ENCODE measurements at places on chromosomes 2 and 18. TPM values are rescaled to one million over a fixed set of nuclear protein-coding genes. Genes with fewer than 3 reads are reported as not detected.

DNA sequence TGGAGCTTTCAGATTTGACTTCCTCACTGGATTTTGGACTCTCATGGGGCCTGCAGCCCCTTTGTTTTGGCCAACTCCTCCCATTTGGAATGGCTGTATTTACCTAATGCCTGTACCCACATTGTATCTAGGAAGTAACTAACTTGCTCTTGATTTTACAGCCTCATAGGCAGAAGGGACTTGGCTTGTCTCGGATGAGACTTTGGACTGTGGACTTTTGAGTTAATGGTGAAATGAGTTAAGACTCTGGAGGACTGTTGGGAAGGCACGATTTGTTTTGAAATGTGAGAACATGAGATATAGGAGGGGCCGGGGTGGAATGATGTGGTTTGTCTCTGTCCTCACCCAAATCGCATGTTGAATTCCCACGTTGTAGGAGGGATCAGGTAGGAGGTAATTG is 233.4 kb upstream of the GALNT5 start:
- no peaks in the 10 kb centered on the region for H3K27me3 ChIP-seq
- H3K4me3 ChIP-seq, result no peak overlapping the region
- DNase-seq, result no peak
- no peaks in the 10 kb centered on the region for H3K4me1 ChIP-seq
- H3K27ac ChIP-seq, result no peak overlapping the region

- H3K4me3 ChIP-seq, result no peak overlapping the region
- H3K4me1 ChIP-seq, result no peaks in the 10 kb centered on the region
- DNase-seq, result no peak
- H3K36me3 ChIP-seq, result no peaks in the 10 kb centered on the region
Observed at GRCh38 chr2:69977186-69977585, 15.8 kb upstream of the ASPRV1 start.

DNA sequence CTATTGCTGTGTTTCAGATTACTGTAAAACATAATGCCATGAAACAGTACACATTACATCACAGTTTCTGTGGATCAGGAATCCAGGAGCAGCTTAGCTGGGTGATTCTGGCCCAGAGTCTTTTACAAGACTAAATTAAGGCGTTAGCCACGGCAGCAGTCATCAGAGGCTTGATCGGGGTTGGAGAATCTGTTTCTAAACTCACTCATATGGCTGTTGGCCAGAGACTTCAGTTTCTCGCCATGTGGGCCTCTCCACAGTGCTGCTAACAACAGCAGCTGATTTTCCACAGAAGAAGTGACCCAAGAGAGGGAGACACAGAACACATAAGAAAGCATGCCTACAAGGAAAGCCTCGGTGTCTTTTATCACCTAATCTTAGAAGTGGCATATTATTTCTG is 89.2 kb upstream of the MYO3B start:
- DNase-seq, result no peak
- no peak overlapping the region for H3K27ac ChIP-seq
- H3K4me3 ChIP-seq, result no peak overlapping the region

The DCC gene
- 0.15 TPM for total RNA-seq

DNA sequence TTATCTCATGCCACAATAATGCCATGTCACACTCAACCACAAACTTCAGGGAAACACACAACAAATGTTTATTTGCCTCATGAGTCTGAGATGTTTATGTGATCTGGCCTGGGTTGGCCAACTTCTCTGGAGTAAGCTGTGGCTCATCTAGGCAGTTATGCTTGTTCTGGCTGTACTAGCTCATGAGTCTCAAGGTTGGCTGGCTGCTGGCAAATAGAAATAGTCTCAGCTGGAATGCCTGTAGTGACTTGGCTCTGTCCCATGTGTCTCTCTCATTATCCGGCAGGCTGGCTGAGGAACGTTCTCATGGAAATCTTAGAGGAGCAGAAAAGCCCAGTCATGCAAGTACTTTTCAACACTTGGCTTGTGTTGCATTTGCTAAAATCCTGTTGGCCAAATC is 234.9 kb upstream of the CDH2 start:
- no peaks in the 10 kb centered on the region for H3K4me1 ChIP-seq
- no peaks in the 10 kb centered on the region for H3K36me3 ChIP-seq
- H3K27ac ChIP-seq, result no peak overlapping the region
- H3K27me3 ChIP-seq, result no peaks in the 10 kb centered on the region
- DNase-seq, result no peak

DNA sequence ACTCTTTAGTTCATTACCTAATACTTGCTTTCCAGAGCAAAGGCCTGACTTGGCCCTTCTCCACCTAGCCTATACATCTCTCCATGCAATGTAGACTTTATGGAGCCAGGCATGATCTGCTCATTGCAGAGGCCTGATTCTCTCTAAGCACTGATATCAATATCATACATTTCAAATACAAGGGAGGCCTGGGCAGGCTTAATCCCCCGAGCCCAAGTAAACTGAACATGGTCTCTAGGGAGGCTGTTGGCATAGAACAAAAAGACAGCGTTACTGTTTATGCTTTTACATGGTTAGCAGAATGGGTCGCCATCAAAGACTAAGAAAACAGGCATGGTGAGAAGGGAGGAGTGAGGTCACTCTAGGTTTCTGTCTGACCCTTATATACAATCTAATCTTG is 695.1 kb downstream of the ZEB2 start:
- no peak for DNase-seq
- no peak overlapping the region for H3K27ac ChIP-seq
- no peaks in the 10 kb centered on the region for H3K4me1 ChIP-seq
- no peaks in the 10 kb centered on the region for H3K36me3 ChIP-seq
- H3K27me3 ChIP-seq, result no peaks in the 10 kb centered on the region

- H3K4me1 ChIP-seq, result no peaks in the 10 kb centered on the region
- H3K27me3 ChIP-seq, result no peaks in the 10 kb centered on the region
- no peak for DNase-seq
Observed at GRCh38 chr2:173664513-173664910, 300.7 kb downstream of the SP3 start.

The FBLN7 gene
- total RNA-seq, result 9.2 TPM

GRCh38 chr2:138814123-138814898 is 34.1 kb upstream of the NXPH2 start:
- no peak overlapping the region for H3K27ac ChIP-seq
- H3K4me3 ChIP-seq, result no peak overlapping the region
- H3K4me1 ChIP-seq, result no peaks in the 10 kb centered on the region
- DNase-seq, result no peak
- peaks cover 5% of the 10 kb centered on the region for H3K27me3 ChIP-seq

DNA sequence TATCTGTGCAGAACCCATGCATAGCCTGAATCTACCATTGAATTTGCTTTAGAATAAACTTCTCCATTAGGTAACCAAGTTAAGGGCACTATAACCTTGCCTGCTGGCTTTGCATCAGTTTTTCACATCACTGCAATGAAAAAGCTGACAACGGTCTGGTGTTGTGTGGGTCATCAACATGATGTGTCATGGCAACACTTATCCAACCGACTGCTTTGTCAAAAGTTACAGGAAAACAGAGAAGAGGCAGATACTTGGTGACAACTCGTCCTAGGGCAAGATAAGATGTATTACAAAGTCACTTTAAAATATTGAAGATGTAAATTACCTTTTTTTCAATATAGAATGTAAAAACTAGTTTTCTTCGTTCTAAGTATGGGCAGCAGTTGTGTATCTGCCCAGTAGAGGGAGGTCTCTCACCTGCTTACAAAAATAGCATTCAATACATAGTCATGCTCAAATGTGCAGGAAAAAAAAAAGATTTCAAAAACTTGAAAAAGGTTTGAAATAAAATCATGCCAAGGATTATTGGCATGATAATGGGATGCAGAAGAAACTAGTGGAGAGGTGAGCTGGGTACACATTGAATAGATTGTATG is 96.3 kb downstream of the EVA1A start:
- no peaks in the 10 kb centered on the region for H3K4me1 ChIP-seq
- no peak overlapping the region for H3K4me3 ChIP-seq
- H3K27ac ChIP-seq, result no peak overlapping the region

The AOX1 gene
- 611 TPM for total RNA-seq

The DSG1 gene
- not detected for total RNA-seq

DNA sequence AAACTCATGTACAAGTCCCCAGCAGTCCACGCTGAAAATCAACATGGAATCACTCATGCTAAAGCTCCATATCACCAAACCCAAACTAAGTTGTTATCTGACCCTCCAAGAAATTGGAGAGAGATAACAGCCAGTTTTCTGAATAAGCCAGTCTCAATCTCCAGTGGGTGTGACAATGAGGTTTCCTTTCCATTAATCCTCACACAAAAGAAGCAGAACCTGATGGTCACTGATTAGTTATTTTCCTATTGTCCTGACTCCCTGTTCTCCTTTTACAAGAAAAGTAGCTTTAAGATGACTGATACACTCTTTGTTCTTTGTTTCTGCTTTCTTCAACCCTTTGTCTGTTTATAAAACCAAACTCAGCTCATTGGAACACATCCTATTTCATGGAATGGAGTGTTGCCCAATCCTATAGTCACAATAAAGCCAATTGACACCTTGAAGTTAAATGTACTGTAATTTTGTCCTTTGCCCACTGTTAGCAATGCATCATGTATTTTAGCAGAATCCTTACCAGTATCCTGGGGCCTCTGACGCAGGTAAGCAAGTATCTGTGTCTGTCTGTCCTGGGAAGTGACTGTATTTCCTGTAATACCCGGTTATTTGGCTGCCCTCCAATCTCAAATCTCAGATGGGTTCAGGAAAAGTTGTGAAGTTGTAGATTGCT is 30.6 kb upstream of the SH3RF3 start:
- no peak overlapping the region for H3K27ac ChIP-seq
- no peak overlapping the region for H3K4me3 ChIP-seq
- H3K4me1 ChIP-seq, result no peaks in the 10 kb centered on the region
- H3K27me3 ChIP-seq, result no peaks in the 10 kb centered on the region
- no peaks in the 10 kb centered on the region for H3K36me3 ChIP-seq

DNA sequence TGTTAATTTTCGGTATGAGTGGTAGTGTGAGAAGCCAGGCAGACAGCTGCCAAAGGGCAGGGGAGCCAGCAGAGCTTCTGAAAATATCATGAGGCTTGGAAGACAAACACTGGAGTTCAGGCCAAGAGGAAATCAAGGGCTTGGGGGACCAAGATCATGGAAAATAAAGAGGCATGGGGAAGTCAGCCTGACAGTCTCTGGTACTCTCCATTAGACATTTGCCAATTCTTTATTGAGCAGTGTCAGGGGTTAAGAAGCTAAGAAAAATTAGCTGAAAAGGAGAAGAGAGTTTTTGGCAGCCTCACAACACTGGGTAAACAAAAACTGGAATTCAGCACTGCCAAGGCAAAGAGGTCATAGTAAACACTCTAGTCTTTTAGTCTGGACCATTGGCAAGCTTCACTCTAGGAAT is 612.7 kb downstream of the EPHA4 start:
- no peaks in the 10 kb centered on the region for H3K27me3 ChIP-seq
- no peaks in the 10 kb centered on the region for H3K36me3 ChIP-seq
- H3K27ac ChIP-seq, result no peak overlapping the region
- no peak for DNase-seq

The NT5C1B gene
- not detected for total RNA-seq

- H3K4me1 ChIP-seq, result no peaks in the 10 kb centered on the region
- DNase-seq, result no peak
- no peaks in the 10 kb centered on the region for H3K36me3 ChIP-seq
- H3K27me3 ChIP-seq, result no peaks in the 10 kb centered on the region
Observed at GRCh38 chr2:241033336-241033987, 35.0 kb downstream of the SNED1 start.

- no peaks in the 10 kb centered on the region for H3K27me3 ChIP-seq
- H3K4me3 ChIP-seq, result no peak overlapping the region
- H3K36me3 ChIP-seq, result no peaks in the 10 kb centered on the region
- no peak for DNase-seq
Observed at GRCh38 chr2:213021971-213022899, 129.2 kb downstream of the IKZF2 start.

GRCh38 chr2:67210430-67210829 is 186.7 kb upstream of the ETAA1 start:
- H3K4me1 ChIP-seq, result no peaks in the 10 kb centered on the region
- H3K4me3 ChIP-seq, result no peak overlapping the region
